ENCODE measurements at places on chromosomes 7 and 10.

DNA sequence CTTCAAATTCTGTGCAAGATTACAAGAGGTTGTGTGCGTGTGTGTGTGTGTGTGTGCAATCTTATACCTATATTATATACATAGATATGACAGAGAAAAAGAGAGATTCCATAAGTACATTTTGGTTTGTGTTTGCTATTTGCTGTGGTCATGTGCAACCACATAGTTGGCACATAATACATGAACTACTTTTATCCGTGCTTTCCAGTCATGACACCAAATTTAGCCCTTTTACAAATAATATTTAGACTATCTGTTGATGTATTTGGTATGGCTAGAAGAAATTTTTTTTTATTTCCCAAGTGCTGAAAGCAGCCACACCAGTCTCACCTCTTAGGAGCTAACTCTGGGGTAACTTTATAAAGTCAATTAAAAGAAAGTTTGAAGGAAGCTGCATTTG is 63.5 kb upstream of the EGFR start:
- no peak for DNase-seq

DNA sequence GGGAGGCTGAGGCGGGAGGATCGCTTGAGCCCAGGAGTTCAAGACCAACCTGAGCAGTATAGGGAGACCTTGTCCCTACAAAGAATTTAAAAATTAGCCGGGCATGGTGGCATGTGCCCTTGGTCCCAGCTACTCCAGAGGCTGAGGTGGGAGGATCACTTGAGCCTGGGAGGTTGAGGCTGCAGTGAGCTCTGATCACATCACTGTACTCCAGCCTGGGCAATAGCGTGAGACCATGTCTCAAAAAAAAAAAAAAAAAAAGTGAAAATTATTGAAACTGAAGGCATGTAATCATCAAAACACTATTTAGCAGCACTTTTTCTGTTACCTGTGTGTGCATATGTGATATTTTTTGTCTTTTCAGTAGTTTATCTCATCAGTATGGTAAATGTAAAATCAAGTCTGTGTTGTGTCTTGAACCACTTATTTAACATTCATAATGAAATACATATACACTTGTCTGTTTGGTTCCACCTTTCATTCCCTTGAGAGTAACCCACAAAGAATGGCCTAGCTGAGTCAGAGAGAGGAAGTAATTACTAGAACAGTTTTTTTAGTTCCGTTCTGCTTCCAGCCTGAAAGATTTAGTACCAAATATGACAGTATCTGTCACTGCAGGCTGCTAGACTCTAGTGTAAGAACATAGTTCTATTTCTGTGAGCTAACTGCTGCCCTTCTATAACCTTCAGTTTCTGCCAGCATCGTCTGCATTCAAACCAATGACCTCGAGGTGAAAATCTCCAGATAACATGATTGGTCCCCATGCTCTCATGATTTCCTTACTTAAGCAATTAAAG is 68.6 kb downstream of the MMRN2 start:
- DNase-seq: no peak

DNA sequence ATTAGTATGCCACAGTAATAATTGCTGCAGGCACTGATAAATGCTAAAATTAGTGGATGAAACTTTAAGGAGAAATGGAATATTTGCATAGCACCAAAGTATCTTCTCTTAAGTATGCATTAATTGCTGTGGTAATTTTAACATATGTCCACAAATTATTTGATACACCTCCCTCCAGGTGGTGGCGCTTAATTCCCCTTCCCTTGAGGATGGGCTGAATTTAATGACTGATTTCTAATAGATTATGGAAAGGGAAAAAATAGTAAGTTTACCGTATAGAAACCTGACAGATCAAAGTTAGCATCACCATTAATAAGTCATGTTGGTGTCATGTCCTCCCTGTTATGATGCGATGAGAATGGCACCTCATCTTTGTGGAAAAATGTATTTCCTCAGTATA is 519.2 kb downstream of the TFEC start:
- no peak for DNase-seq

DNA sequence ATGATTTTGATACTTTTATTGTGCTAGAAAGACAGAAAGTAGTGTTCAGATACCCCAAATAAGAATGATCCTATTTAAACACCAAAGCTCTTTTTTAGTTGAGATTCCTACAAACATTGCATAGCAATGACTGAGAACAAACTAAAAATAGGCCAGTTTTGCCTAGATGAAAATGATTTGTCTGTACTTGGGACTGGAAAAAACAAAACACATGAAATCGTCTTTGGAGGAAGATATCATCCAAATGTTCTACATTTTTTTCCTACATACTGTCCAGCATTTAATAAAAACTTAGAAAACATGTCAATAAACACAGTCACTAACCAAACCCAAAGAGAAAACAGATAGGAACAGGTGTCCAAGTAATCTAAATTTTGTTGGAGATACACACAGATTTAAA is 111.6 kb upstream of the MEOX2 start:
- DNase-seq: no peak

- DNase-seq: peak; percentile 100
Measured at GRCh38 chr10:70404036-70404786, at the start of gene EIF4EBP2. Gene EIF4EBP2, plus strand, starts transcription at chr10:70404145. Its CDS starts 257 bp downstream, at chr10:70404402.
